ENCODE measurements at places on chromosomes 7 and 10. TPM values are rescaled to one million over a fixed set of nuclear protein-coding genes. Genes with fewer than 3 reads are reported as not detected.

GRCh38 chr7:668139-668931 is 58.2 kb upstream of the DNAAF5 start:
- no peak for DNase-seq
- H3K4me1 ChIP-seq, result peaks cover 39% of the 10 kb centered on the region
- no peak overlapping the region for H3K4me3 ChIP-seq
- H3K36me3 ChIP-seq, result no peaks in the 10 kb centered on the region
- H3K27me3 ChIP-seq, result no peaks in the 10 kb centered on the region

- H3K36me3 ChIP-seq, result no peaks in the 10 kb centered on the region
- H3K4me3 ChIP-seq, result no peak overlapping the region
- no peaks in the 10 kb centered on the region for H3K4me1 ChIP-seq
- H3K27me3 ChIP-seq, result no peaks in the 10 kb centered on the region
- H3K27ac ChIP-seq, result no peak overlapping the region
Observed at GRCh38 chr7:69585169-69585568, 13.1 kb upstream of the AUTS2 start.

DNA sequence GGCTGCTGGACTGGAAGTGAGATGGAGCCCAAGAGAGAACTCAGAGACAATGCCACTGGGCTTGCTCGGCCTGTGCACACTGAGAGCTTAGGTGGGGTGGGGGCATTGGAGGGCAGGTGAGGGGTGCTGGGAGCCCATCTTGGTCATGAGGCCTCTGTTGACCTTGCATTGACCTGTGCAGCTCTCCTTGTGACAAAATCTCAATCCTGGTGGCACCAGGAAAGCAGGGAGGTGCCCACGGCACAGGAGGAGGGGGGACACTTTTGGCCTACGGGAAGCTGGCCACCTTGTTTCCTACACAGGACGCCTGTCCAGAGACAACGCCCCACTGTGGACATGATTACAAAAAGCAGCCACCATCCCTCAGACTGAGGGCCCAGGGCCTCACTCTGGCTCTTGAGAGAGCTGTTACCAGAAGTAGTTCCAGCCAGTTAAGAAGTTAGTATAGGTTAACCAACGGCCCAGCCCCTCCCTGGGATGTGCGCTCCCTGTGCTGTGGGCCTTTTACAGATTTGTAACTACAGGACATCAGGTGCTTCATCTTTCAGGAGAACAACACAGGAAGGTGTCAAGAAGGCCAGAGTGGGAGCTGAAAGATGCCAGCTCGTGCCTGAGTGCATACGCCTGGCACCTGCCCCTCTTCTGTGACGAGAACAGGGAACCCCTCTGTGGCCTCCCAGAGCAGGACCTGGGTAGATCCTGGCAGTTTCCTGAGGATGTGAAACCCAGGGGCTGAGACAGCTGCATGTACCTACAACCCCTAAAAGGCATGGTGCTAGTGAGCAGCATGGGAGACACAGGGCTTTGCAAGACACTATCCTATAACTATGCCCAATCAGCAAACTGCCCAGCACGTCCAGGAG is 10.3 kb downstream of the PKD1L1 start:
- H3K4me1 ChIP-seq, result peaks cover 5% of the 10 kb centered on the region
- H3K36me3 ChIP-seq, result no peaks in the 10 kb centered on the region
- H3K4me3 ChIP-seq, result no peak overlapping the region
- no peaks in the 10 kb centered on the region for H3K27me3 ChIP-seq
- peak; percentile 79 for DNase-seq
- no peak overlapping the region for H3K27ac ChIP-seq

- no peaks in the 10 kb centered on the region for H3K27me3 ChIP-seq
- DNase-seq, result no peak
- no peak overlapping the region for H3K4me3 ChIP-seq
- H3K27ac ChIP-seq, result no peak overlapping the region
- peaks cover 20% of the 10 kb centered on the region for H3K4me1 ChIP-seq
- H3K36me3 ChIP-seq, result no peaks in the 10 kb centered on the region
Observed at GRCh38 chr7:130275826-130276297, 9.2 kb downstream of the CPA2 start.

GRCh38 chr7:46178661-46179060 is 257.6 kb upstream of the IGFBP3 start:
- peak; percentile 31 for DNase-seq
- H3K4me3 ChIP-seq, result no peak overlapping the region
- no peaks in the 10 kb centered on the region for H3K27me3 ChIP-seq
- no peak overlapping the region for H3K27ac ChIP-seq
- H3K4me1 ChIP-seq, result peaks cover 5% of the 10 kb centered on the region
- no peaks in the 10 kb centered on the region for H3K36me3 ChIP-seq

DNA sequence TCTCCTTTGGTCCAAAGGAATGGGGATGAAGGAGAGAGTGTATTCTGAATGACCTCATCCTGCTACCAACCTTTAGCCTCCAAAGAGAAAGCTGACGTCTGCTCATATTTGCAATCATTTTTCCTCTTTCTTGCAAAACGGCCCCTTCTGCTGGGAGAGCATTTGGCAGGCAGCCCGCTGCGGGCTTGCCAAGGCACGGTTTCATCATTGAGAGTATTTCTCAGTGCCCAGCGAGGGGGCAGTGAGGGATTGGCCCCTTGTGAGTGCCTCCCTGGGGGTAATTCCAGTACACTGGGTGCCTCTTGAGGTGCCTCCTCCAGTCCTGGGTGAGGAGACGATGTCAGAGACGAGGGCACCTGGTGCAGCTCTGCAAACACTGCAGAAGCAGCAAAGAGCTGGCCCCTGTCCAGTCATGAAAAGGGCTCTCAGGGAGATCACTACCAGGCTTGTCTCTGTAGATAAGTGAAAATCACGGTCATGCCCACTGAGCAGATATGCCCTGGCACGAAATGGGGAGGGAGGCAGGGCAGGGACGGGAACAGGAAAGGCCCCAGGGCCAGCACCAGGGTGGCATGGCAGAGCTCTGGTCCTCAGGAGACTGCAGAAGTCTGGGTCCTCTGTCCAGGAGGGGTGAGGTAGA is 48.7 kb upstream of the SHH start:
- H3K27me3 ChIP-seq, result no peaks in the 10 kb centered on the region
- no peak overlapping the region for H3K27ac ChIP-seq
- H3K4me1 ChIP-seq, result peaks cover 11% of the 10 kb centered on the region
- H3K4me3 ChIP-seq, result no peak overlapping the region
- H3K36me3 ChIP-seq, result no peaks in the 10 kb centered on the region

GRCh38 chr10:30825495-30825894 is 195.9 kb upstream of the LYZL2 start:
- DNase-seq, result no peak
- H3K27me3 ChIP-seq, result no peaks in the 10 kb centered on the region

DNA sequence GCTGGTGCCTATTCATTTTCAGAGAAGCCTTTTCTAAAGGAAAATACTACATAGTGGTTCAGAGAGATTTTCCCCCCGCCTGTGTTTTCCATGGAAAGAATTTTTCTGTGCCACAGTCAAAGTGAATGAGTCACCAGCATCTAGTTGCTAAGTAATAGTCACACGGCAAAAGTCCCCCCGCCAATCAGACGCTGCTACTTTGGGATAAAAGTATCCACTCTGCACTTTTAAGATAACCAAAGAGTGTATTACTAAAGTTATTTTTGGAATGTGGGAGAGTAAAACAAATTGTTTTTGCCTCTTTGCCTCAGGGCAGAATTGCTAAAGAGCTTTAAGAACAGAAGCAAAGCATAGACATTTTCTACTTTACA is 23.5 kb downstream of the ABLIM1 start:
- H3K36me3 ChIP-seq, result no peaks in the 10 kb centered on the region
- DNase-seq, result no peak
- peaks cover 46% of the 10 kb centered on the region for H3K4me1 ChIP-seq
- no peak overlapping the region for H3K4me3 ChIP-seq
- no peaks in the 10 kb centered on the region for H3K27me3 ChIP-seq

DNA sequence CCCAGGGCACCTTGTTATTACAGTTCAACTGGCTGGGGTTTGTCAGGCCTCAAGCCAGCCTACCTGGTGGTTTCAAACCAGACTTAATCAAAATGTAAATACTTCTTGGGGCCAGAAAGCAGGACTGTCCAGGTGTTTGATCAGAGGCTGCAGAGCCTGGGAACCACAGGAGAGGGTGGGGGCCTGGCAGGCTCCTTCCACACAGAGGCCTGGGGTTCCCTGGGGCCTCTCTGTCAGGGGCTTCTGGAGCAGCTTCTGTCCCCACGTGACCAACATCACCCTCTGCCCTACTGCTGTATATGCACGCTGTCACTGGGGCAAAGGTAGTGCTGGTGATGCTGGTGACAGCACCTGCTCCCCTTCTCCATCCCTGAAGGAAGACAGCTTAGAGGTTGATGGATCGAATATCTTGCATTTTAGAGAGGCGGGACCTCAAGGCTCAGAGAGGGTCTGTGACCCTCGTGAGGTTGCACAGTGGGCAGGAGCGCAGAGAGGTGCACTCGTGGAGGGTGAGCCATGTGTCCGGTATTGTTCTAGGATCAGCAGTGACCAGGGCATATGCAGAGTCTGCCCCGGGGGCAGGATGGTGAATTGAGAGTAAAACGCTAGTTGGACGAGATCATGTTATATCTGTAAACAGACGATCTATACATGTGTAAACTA is 95.4 kb downstream of the GRK5 start:
- no peak for DNase-seq
- H3K27ac ChIP-seq, result peak overlapping the region; percentile 64
- peaks cover 43% of the 10 kb centered on the region for H3K4me1 ChIP-seq
- no peaks in the 10 kb centered on the region for H3K27me3 ChIP-seq

The GPC2 gene
- total RNA-seq, result 7.4 TPM

The MSMB gene
- total RNA-seq, result not detected

The NRAP gene
- not detected for total RNA-seq

The RPA3 gene
- total RNA-seq, result 12.3 TPM

The WNT16 gene
- total RNA-seq, result 7.4 TPM

The HSPA12A gene
- total RNA-seq, result 28.7 TPM

Measured in vagina (tissue), 2 donors.